ENCODE measurements at places on chromosomes 2 and 18.
A peak's percentile ranks its signal among the peaks of the same experiment; 100 is the strongest.

- DNase-seq = no peak
Measured at GRCh38 chr2:74083750-74084149, 64.0 kb downstream of the BOLA3 start.

DNA sequence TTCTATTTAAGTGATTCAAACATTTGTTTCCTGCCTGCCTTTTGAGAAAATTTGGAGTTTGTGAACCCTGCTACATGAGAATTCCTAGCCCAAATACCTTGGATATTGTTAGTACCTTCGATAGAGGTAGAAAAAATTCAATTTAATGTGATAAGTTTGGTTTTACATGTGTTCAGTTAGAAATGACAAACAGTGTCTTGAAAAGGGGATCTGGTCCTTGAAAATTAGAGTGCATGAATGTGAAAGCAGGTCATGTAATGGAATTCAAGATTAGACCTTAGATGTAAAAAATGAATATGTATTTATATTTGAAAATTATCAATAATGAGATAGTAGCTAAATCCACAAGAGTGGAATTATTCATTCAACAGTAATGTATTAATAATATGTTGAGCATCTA is 70.5 kb downstream of the PIK3C3 start:
- DNase-seq = no peak

DNA sequence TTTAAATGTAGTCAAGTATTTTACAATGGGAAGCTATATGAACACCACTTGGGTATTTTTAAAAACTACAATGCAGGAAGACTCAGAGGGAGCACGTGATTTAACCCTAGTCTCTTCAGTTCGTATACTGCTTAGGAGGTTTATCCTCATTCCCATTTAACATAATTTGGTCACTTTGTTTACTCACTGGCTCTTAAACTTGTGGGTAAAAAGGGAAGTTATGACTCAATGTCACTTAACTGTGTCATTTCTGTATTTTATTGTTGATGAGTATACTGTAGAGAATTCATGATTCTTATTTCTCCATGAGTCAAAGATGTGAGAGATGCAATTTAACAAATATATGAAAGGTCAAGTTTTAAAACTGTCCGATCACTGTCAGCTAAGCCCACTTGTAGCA is 48.2 kb downstream of the SLC66A3 start:
- no peak for DNase-seq

DNA sequence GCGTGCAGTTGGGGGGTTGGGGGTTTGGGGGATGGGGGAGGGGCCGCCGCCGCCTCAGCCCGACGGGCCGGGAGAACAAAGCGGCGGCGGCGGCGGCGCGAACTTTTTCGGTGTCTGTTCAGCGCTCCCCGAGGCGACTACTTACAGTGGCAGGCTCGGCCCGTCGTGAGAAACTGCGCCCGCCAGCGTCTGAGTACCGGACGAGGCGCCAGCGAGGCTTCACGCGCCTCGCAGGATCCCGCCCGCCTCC is 172 bp downstream of the PRKD3 start:
- no peak for DNase-seq

GRCh38 chr18:31275722-31276463 is 42.1 kb upstream of the DSG1 start:
- no peak for DNase-seq

GRCh38 chr2:234133004-234133403 is 82.5 kb downstream of the SPP2 start:
- DNase-seq = peak; percentile 1

- DNase-seq = no peak
Measured at GRCh38 chr2:67773851-67774250, 289.0 kb downstream of the C1D start.

- no peak for DNase-seq
Measured at GRCh38 chr2:95334916-95335641, 37.9 kb downstream of the KCNIP3 start.

DNA sequence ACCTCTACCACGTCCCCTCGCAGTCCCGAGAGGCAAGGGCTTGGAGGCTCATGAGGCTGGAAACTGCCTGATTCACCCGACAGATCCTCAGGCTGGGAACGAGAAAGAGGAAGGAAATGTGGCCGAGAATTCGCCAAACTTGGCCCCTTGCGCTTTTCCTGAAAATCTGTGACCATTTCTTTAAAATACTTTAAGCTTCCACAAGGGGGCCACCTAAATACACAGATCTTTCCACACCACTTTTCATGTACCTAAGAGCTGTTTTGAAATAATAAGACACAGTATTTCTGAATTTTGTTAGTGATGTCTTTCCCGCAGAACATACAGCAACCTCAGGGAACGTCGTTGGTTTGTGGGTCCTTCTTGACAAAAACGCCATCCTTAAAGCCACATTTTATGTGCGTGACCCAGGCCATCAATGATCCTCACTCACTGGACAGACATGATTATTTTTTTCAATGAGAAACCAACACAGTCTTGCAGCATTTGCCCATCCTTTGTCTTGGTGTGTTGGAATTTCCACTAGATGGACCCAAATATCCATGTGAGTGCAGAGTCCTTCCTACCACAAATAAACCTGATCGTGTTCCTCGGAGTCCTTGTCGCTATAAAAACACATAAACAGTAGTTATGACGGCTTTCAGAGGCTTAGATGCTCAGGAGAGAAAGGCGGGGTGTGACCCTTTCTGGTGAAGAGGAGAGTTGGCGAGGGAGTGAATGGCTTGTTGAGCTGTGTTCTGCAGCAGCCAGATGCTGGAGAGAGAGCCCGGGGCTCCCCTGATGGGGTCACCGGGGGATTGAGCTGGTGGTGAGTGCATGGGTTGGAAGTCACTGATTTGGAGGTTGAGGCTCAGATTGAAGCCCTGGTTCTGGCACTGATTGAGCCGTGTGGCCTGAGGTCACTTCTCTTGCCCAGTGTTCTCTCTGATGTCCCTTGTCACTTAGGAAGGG is 25.0 kb downstream of the DCDC2C start:
- peak; percentile 57 for DNase-seq

DNA sequence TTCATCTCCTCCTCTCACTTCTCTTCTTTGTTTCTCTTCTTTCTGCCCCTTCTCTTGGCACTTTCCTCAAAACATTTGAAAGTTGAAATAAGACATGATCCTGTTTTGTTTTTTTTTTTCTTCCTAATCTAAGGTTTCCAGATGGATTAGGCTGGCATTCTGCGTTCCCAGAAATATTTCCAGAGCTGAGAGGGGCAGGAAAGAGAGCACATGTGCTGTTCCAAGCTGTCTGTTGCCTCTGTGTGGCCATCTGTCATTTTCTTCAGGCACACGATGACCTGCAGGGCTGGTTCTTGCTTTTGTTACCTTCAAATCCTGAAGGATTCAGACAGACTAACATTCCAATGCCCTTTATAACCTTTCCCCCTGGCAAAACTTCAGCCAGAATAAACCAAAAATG is 142.9 kb downstream of the RNF144A start:
- DNase-seq = peak; percentile 85

DNA sequence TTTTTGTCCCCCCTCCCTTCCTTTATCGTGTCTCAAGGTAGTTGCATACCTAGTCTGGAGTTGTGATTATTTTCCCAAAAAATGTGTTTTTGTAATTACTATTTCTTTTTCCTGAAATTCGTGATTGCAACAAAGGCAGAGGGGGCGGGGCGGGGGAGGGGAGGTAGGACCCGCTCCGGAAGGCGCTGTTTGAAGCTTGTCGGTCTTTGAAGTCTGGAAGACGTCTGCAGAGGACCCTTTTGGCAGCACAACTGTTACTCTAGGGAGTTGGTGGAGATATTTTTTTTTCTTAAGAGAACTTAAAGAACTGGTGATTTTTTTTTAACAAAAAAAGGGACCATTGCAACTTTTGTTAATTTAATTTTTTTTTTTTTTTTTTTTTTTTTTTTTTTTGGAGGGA is 2.1 kb downstream of the SOX11 start:
- peak; percentile 65 for DNase-seq

DNA sequence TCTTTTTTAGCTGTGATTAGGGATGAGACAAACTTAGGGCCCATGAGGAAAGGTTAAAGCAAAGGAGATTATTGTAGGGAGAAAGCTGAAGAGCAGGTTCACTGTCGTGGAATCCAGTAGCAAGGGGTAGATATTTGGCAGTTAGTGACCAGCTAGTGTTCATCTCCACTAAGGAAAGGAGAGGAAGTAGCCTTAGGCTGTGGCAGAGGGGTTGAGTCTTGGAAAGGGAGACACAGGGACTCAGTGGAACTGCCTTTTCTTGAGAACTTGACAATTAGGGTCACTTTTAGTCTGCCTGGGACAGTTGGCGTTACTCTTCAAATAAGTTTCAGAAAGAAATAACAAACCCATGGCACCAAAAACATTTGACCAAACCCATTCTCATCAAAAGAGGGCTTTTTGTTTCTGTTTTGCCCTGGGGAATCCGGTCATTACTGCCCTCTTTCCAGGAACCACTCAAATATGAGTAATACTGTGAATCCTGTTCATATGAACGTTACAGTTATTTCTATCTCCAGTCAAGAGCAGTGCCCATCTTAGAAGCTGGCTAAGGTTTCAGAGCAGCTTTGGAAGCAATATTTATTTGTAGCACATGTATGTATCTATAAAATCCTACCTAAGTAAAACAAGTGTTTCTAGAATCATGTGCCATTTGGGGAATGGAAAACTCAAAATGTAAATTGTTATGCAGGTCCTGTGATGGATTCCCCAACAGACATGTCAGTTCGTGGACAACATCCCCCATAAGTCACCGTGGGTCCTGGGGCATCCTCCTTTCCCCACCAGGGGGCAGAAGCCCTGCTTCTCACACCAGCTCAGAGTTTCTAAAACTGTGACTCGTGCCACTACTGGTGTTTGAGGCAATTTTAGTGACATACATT is 77.3 kb upstream of the PHLPP1 start:
- DNase-seq = no peak

All from NCI-H2171 treated with DMSO at 0.1 percent for 48 hours (cell line).